Testis (tissue), 5 donors: ENCODE measurements at places on chromosomes 16 and 17. TPM values are rescaled to one million over a fixed set of nuclear protein-coding genes. Genes with fewer than 3 reads are reported as not detected.

DNA sequence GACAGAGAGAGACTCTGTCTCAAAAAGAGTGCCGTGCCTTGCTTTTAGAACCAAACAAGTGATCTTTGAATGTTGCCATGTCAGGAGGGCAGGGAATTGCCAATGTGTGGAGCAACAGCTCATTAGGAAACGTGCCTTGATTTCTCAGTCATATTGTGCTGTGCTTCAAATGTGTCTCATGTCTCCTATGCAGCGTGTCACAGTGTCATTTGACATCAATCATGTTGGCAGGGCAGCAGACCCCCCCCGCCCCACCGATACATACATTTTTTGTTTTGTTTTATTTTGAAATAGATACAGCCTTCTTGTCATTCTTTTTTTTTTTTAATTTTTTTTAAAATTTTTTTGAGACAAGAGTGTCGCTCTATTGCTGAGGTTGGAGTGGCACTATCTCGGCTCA, 22.1 kb downstream of the MRC2 start:
- DNase-seq = no peak

GRCh38 chr16:85536411-85537330, 76.5 kb upstream of the GSE1 start:
- no peak for DNase-seq

TP53TG3F gene
- polyA plus RNA-seq = 0.96 TPM

DNA sequence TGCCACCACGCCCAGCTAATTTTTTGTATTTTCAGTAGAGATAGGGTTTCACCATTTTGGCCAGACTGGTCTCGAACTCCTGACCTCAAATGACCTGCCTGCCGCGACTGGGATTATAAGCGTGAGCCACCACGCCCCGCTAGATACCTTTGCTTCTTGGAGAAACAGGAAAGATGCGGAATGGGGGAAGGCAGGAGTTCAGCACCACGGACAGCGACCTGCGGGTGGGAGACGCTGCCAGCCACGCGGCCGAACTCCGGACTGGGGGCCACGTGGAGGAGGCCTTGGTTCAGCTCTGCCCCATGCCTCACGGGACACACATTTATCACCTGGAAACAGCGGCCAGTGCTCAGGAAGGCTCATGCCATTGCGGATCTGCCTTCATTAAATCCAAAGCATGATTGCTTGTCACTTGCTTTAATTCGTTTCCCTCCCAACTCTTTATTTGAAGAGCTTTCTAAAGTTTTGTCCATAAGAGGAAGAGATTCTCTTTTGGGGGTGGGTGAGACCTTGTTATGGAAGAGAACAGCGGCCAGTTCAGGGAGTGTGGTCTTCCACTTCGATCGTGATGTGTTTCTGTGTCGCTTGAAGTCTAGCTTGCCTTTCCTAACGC, 219.9 kb downstream of the ENGASE start:
- peak; percentile 83 for DNase-seq

DNA sequence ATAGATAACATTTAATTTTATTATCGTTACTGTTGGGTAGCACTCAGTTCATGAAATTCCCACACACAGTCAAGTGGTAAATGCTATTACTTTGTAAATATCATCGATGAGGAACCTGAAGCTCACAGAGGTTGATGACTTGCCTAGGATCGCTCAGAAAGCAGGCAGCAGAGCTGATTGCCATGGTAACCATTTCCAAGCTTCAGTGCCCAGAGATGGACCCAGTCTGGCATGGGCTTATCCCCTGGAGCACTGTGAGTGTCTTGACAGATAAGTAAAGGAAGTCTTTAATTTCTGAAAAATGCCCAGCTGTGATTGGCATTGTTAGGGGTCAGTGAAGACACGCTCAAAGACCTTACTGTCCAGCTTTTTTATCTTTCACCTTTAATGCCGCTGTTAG, 95.0 kb downstream of the PRKCB start:
- DNase-seq = no peak

KRTAP4-3 gene
- polyA plus RNA-seq = not detected

GRCh38 chr17:59284317-59284716, 47.1 kb upstream of the YPEL2 start:
- no peak for DNase-seq

P2RX1 gene
- 2.5 TPM for polyA plus RNA-seq

FSCN2 gene
- polyA plus RNA-seq = 0.37 TPM

GRCh38 chr17:238071-238963, 56.9 kb upstream of the DOC2B start:
- DNase-seq = no peak

DNA sequence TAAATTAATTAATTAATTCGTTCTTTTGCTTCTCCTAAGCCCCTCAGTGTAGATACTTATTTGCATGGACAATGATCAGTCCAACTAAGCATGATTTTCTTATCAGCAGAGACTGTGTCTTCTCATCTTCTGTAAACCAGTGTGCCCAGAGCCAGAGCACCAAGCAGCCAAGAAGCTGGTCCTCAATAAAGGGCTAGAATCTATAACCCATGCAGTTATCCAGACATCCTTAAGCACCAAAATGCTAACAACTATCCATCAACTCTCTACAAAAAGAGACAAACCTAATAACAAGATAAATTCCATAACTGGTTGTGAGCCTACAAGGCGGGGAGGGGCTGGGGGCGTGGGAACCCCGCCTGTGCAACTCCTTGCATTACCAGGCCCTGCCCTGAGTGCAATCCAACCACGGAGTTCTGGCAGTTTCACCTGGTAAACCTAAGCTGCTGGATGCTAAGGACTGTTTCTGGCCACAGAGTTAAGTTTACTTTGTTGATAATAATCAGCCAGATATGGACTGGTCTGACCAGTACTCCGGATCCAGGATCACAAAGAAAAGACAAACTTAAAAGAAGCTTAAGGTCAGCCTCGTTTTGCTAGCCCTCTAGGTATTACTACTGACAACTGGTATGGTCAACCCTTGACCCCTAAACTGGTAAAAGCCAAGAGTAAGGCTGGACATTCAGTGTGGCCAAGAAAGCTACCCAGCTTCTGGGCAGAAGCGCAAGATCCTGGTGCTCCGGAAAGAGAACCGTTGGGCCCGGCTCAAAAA, 51.5 kb downstream of the ZFHX3 start:
- no peak for DNase-seq

- no peak for DNase-seq
Measured at GRCh38 chr17:33499040-33499439, 205.9 kb upstream of the ASIC2 start.

- peak; percentile 16 for DNase-seq
Measured at GRCh38 chr17:66834919-66835454, at the start of gene CACNG5. Gene CACNG5, plus strand, starts transcription at chr17:66835117. Its CDS starts 42,216 bp downstream, at chr17:66877333.

DNA sequence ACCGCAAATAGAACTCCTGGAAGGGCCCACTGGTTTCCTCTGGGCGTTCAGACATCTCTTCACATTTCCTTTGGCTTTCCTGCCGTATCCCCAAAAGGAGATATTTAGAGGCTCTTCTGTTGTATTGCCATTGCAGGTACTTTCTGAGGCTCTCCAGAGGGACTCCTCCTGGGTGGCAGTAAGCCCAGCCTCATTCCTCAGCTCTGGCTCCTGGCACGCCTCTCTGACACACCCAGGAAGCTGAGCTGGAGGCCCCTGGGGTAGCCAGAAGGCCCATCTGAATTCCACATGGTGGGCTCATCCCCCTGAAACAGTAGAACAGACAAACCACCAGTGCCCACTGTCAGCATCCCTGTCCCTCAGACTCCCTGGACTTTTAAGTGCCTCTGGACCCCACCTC, 206.7 kb downstream of the PARN start:
- no peak for DNase-seq

SHISA9 gene
- 0.46 TPM for polyA plus RNA-seq

DNA sequence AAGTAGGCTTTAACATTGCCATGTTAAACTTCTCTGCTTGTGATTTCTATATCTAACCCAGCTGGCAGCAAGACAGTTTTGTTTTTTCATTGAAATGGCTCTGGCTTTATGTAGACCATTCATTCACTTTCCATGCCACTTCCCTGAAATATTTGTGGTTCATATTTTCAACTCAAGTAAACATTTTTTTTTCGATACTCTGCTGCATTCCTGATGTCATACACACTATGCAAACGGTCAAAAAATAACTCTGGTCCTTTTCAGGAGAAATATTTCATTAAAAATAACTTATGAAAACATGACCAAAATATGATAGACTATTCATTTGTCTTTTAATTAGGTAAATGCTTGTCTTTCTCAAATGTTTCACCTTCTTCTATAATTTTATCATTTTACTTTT, 116.3 kb downstream of the USP22 start:
- DNase-seq = no peak

RND2 gene
- 48.7 TPM for polyA plus RNA-seq

CCDC154 gene
- 14.8 TPM for polyA plus RNA-seq

DNA sequence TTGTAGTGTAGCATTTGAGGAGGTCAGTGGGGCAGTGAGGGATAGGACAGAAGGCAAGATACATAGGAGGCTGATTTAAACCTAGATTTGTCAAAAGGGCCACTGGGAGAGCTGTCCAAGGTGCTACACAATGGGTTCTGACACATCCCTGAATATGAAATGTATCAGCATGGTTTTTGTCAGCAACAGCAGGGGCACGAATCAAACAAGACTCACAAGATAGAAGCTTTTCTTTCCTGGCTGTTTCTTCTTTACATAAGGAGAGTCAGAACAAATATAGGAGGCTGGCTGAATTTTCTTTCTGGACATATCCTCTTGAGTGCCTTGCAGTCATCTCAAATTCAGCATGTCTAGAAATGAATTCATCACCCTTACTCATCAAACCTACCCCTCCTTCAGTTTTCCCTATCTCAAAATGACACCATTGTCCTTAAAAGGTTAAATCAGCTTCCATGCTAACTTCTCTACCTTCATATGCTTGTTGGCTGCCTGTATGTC, 130.5 kb downstream of the NPIPB5 start:
- DNase-seq = no peak

- DNase-seq = peak; percentile 35
Measured at GRCh38 chr17:68290268-68290954, 516 bp downstream of the SLC16A6 start.

- no peak for DNase-seq
Measured at GRCh38 chr16:77330332-77331042, 104.3 kb downstream of the ADAMTS18 start.

CD300LF gene
- 0.79 TPM for polyA plus RNA-seq

GRCh38 chr16:66740010-66740409, 11.4 kb downstream of the DYNC1LI2 start:
- peak; percentile 49 for DNase-seq

DNA sequence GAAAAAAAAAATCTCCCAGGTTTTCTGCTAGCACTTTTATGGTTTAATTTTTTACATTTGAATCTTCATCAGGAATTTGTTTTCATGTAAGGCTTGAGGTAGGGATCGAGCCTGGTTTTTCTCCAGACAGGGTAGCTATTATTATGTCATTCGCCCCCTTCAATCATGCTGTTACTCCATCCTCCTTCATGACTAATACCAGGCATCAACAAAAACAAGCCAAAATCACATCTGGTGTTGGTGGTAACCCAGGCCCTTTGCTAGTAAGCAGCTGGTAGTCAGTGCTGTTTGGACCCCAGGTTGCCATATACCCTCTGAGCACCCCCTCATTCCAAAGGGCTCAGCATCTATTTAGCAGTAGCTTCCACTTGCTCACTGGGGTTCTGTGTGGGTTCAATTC, 29.5 kb downstream of the DRC3 start:
- no peak for DNase-seq

DHRS7C gene
- 0.46 TPM for polyA plus RNA-seq

DNA sequence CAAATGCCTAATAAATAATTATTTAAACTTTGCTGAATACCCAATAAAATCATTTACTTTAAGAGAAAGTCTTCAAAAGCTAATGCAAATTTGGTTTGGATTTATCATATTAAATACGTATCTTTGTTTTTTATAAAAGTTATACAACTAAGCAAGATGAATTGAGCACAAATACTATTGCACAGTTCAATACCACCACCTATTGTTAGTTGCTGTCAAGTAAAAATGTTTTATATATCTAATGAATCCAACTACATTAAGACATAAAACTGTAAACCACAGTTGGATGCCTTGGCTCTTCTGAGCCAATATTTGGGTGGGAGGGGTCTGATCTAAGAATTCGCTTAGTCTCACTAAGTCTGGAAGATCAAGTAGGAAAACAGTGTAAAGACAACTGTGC, 7.7 kb downstream of the FBXL20 start:
- DNase-seq = peak; percentile 2

- DNase-seq = no peak
Measured at GRCh38 chr17:82168568-82168967, 44.1 kb downstream of the CCDC57 start.

DNA sequence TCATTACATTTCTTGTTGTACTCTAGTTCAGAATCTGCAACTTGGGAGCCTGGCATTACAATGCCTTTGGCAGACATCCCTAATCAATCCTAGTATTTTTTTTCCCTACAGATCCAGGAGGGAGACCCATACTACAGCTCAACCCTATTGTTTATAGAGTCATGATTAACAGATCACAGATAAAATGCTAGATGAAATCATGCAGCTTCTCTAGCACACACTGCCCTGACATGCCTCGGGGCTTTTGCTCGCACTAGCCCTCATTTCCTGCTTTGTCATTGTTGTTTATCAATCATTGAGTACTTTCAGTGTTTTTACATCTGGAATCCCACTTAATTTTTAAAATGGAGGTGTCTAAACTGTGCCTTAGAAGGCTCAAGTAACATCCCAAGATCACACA, 412.5 kb downstream of the CA10 start:
- no peak for DNase-seq

- DNase-seq = no peak
Measured at GRCh38 chr17:72338847-72339790, 218.3 kb downstream of the SOX9 start.

KRT33A gene
- polyA plus RNA-seq = 2.3 TPM

PFAS gene
- polyA plus RNA-seq = 17.6 TPM

DNA sequence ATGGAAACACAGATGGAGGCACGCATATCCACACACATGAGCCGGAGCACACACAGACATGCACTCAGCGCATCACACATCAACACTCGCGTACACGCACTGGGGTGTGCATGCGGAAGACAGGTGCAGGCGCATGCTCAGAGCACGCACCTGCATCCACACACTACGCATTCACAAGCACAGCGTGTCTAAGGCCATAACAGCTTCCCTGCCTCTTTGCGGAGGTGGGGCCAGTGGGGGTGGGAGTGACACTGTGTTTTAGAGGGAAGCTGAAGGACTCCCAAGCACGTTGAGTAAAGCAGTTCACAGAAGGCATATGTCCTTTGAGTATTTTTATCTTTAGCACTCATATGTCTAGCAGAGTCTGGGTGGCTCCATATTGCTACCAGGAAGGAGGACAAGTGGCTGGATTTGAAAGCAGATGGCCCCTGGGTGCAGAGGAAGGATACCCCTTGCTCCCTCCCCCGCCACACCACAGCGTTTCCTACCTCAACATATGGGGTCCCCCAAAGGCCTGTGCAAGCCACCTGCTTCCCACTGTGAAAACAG, 68.6 kb upstream of the TOB1 start:
- no peak for DNase-seq

WFDC1 gene
- polyA plus RNA-seq = 16.4 TPM

- DNase-seq = peak; percentile 68
Measured at GRCh38 chr17:41792845-41793783, 6.6 kb upstream of the JUP start.
